ENCODE measurements at places on chromosomes 2 and 18.

GRCh38 chr2:28627722-28628480 is 123.7 kb upstream of the PPP1CB start:
- DNase-seq, result no peak

GRCh38 chr2:144630459-144631215 is 110.7 kb upstream of the ZEB2 start:
- no peak for DNase-seq

DNA sequence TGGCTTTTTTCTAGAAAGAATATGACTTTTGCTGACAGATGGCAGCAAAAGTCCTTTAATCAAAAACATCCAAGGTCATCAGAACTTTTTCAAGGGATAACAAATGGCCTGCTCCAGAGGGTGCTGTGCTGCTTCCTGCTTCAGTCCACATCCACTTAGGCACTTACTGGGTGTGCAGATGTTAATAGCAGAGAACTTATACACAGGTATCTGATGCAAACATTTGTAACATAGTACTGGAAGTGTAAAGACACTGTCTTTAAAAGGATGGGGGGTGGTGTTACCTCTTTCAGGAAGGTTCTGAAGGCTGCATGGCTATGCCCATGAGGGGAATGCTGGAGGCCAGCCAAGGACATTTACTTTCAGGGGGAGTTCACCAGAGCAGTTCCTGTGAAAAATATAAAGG is 5.5 kb downstream of the HOXD8 start:
- DNase-seq, result no peak

GRCh38 chr18:13703899-13704298 is 22.5 kb downstream of the FAM210A start:
- DNase-seq, result no peak

DNA sequence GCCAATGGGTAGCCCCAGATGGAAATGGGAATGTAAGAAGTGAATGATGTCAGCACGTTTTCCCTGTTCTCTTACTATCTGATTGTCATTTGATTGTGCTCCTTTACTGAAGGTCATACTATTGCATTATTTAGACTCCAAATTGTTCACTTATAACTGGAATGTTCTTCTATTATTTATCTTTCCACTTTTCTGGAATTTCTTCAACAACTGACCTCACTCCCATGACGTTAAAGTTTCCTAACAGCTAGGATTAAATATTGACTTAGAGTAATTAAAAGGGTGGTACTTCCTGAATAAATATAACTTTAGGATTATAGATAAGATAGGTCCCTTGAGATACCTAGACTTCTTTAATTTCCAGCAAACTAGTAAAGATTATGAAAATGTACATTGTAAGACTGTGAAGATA is 10.9 kb upstream of the GULP1 start:
- DNase-seq, result no peak

DNA sequence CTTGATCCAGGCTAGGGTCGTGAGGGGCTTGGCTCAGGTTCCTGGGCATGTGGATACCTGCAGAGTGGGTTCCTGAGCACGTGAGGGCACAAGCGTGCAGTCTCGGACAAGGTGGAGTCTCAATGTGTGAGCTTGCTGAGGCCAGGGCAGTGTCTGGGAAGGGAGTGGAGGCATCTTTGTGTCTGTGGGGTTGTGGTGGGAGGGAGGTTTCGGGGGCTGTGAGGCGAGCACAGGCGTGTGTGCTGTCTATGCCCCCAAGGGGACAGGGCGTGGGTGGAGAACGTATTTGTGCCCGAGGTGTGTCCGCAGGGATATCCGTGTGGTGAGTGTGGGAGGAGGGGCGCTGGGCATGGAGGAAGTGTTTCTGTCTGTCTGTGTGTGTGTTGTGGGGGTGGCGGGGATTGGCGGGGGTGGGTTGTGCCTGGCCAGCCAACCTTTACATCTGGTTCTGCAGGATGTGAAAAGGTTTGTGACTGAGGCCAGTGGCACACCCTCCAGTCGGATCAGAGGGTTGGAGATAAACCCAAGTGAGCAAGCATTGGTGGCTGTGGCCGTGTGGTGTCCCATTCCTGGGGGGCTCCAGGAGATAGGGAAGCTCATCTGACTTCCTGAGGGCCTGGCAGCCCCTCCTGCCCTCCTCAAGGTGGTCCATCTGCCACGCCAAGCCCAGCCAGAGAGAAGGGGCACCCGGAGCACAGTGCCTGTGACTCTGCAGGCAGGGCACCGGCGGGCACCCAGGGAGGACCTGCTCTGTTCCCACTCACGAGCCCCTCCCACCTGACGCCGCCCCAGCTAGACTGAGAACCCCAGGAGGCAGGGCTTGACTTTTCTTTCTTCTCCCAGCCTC is 57.1 kb downstream of the ZFP36L2 start:
- DNase-seq, result peak; percentile 59

DNA sequence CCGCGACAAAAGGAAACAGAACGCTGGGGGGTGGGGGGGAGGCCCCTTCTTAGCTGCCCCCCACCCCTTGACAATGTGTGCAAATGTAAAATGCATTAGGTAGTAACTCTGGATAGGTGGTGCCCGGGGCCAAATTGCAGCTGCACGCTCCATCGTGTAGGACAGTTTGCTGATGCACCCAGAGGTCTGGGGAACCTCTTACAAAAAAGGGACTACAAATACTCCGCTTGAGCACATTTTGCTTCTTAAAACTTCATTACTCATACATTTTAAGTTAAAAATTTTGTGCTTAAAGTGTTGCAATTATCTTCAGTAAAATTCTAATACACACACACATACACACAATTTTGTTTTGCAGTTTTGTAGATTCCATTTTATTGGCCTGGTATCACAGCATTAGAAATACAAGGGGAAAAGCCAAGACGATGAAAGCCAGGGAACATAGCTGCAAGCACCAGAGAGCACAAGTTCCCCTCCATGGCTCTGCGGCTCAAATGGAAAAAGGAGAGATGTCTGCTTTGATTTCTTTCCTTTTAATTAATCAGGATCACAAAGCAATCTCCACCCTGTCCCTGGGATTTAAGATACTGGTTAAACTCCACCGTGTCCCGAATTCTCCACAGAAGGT is 582.1 kb downstream of the ZEB2 start:
- peak; percentile 32 for DNase-seq

DNA sequence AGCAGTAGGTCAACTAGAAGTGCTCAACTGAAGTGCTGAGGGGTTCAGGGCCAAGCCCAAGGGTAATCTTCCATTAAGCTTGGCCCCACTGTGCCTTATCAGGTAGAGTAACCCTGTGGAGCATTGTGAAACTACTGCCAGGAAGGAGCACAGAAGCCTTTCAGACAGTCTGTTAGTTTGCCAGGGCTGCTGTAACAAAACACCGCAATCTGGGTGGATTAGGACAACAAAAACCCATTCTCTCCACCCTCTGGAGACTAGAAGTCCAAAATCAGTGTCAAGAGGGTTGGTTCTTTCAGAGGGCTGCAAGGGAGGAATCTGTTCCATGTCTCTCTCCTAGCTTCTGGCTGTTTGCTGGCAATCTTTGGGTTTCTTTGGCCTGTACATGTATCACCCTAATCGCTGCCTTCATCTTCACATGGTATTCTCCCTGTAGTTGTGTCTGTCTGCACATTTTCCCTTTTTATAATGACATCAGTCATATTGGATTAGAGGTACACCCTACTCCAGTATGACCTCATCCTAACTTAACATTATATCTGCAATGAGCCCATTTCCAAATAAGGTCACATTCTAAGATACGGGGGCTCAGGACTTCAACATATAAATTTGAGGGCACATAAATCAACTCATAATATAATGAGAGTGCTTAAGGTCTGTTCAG is 21.2 kb downstream of the VIT start:
- no peak for DNase-seq

- DNase-seq, result no peak
Measured at GRCh38 chr2:70145851-70146739, 44.7 kb downstream of the C2orf42 start.

DNA sequence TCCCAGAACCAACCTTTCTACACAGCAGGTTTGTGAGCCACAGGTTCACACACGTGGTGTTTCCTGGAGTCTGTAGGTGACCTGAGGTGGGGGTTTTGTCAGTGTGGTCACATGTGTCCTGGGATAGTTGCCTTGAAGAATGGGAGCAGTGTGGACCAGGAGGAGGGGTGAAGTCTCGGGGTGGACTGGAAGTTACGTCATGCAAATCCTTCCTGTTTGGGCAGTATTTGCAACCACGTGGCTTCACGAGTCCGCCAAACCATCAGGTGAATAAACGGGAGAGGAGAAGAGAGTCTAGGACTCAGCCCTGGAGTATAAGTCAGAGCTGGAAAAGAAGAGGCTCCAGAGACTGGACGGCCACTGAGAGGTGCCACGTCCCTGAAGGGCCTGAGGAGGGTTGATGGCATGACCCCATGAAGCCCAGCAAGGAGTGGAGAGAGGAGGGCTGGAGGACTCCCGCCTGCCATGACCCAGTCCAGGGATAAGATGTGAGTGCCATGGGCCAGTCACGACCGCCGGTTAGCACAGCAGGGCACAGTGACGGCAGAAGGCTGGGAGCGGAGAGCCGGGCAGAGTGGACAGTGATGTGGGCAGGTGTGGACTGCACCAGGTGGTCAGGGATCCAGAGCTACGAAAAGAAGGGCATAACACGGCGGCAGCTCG is 16.5 kb downstream of the LPIN1 start:
- DNase-seq, result no peak

DNA sequence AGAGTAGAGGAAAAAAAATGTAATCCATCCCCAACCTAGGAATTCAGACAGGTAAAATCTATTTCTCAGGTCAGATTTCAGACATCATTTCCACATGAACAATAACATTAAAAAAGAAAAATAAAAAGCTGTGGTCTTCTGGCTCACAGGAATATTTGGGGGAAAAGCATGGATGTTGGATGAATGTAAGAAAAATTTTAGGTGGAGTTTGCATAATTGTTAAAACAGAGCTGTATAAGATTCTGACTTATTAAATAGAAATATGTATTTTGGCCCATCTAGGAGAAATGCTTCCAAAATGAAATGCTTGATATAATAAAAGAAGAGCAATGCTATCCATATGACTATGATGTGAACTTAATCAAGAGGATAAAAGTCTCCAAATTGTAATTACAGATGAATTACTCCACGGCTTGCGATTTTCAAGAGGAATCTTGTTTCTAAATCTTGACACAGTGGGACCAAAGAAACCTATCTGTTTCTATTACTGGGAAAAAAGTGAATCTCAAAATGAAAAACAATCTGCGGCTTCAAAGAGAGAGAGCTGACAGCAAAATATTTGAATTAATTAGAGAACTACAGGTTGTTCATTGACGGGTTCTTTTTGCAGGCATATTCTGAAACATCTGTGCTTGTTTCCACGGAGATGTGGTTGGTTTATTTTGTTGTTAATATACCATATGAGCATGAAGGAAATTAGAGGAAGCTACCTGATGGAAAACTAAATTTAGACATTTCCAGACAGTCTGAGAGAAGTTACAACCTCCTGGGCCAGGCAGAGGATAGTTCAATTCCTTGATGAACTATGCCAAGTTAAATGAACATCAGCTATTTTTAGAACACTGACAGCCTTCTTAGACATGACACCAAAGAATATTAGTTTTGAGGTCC is 468.7 kb downstream of the PID1 start:
- DNase-seq, result no peak

DNA sequence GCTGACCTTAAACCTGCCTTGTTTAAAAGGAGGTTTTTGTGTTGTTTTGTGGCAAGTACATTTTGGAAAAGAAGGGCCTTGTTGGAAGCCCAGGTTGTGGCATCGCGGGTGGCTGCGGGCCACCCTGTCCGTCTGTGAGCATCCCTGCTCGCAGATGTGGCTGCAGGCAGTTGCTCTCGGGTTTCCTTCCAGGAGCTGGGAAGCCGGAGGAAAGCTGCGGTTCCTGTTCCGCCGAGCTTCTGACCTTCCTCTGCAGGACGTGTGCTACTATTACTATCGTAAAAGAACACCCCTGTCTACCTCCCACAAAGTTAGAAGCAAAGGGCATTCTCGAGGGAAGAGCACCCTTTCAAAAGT is 766 bp downstream of the MFF start:
- peak; percentile 49 for DNase-seq

- DNase-seq, result no peak
Measured at GRCh38 chr2:144707736-144708326, 187.9 kb upstream of the ZEB2 start.

DNA sequence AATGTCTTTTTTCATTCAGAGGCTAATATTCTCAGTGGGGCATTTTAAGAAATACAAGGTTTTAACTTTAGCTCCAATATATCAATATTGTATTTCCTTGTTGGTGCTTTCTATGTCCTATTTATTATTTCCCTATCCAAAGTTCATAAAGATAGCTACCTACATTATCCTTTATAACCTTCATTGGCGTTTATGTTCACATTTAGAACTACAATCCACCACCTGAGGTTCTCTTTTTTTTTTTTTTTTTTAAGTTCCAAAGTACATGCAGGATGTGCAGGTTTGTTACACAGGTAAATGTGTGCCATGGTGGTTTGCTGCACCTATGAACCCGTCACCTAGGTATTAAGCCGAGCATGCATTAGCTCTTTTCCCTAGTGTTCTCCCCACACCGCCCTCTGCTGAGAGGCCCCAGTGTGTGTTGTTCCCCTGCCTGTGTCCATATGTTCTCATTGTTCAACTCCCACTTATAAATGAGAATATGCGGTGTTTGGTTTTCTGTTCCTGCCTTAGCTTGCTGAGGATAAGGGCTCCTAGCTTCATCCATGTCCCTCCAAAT is 694.6 kb downstream of the SUCLG1 start:
- no peak for DNase-seq

DNA sequence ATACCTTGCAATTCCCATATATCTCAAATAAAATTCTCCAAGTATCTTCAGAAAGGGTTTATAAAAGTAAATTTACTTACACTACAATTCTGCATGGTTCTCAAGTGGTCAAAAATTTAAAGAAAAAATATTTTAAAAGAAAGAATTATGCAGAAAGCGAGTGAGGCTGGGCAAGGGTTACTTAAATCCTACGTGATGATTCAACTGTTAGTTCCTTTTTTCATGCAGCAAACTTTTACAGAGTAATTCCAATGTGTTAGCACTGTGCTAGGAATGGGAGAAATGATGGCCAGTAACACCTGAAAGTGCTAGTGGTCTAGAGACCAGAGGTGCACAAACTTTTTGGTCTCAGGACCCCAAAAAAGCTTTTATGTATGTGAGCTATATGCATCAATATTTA is 133.4 kb downstream of the ATAD2B start:
- DNase-seq, result no peak

- no peak for DNase-seq
Measured at GRCh38 chr2:231410293-231411004, 14.9 kb downstream of the B3GNT7 start.

Data from femur (tissue), 1 donor.